ENCODE measurements at places on chromosomes 7 and 10.

DNA sequence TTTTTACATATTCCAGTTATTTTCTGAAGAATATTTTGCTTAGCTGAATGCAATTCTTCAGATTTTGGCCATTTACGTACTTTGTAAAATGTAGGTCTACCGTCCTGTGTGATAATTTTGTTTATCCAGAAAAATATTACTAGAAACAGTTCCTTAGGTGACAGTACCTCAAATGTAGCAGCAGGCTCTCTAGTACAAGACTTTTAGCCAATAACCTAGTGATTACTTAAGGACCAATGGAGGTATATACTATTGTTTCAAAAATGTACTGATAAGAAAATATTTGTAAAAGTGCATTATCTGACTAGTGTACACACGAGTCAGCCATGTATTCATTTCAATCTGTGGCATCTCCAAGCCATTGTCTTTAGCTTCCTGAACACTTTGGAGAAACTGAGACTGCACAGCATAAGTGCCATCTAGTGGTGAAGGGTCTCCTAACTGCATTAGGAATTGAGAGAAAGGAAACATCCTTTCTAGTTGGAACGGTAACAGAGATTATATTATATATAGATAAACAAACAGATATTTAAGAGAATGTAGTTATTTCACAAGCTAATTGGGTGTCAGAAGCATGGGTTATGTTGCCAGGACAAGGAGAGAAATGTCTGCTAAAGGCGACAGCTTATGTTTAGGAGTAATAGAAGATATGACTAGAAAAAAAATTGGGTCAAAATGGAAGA lies 23.7 kb downstream of the RTKN2 start:
- no peak for DNase-seq

- no peak for DNase-seq
These were observed 38.8 kb upstream of the SLC35G1 start for GRCh38 chr10:93854975-93855374.

DNA sequence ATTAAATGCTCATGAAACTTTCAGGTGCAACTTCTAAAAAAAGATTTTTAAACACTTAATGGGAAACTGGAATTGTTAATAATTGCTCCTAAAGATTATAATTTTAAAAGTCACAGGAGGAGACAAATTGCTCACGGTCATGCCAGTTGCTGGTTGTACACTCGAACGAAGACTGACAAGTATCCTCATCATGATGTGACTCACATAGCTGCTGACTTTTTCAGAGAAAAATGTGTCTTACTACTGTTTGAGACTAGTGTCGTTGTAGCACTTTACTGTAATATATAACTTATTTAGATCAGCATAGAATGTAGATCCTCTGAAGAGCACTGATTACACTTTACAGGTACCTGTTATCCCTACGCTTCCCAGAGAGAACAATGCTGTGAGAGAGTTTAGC lies 79.3 kb downstream of the ITGB8 start:
- no peak for DNase-seq

DNA sequence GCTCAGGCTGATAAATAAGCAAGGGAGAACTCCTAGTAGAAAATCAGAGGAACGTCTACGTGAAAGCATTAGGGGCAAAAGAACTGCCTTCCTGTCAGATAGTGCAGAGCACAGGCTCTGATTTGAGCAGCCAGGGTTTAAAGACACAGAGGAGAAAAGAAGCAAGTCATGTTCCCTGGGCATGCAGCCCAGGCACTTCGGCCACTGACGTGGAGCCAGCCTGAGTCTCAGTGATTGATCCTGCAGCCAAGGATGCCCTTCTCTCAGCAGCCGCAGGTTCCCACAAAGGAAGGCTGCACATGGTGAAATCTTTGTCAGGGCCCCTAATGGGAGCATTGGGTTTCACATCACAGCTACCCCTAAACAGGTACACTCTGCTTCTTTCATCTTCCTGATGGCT lies 161.7 kb upstream of the HPS1 start:
- DNase-seq, result no peak

GRCh38 chr10:1132584-1132983 lies 76.4 kb downstream of the WDR37 start:
- no peak for DNase-seq

GRCh38 chr10:133438711-133439273 lies 14.4 kb upstream of the SPRN start:
- DNase-seq, result no peak

DNA sequence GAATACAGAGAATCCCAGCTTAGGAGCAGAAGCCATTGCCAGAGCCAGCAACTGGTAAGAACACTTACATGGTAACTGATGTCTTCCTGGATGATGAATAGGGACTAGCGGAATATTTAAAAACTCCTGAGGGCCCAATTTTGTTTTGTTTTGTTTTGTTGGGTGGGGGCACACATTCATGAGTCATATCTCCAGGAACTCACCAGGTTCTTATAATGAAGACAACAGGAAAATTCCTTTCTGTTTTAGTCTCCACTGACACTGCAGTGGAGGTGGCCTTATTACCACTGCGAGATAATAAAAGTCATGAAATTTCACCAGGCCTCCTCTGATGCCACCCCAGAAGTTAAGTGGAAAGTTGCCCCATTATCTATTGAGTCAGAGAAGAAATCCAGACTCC lies 6.6 kb upstream of the CUZD1 start:
- DNase-seq, result no peak

GRCh38 chr10:44293306-44293778 lies 91.6 kb downstream of the CXCL12 start:
- no peak for DNase-seq

DNA sequence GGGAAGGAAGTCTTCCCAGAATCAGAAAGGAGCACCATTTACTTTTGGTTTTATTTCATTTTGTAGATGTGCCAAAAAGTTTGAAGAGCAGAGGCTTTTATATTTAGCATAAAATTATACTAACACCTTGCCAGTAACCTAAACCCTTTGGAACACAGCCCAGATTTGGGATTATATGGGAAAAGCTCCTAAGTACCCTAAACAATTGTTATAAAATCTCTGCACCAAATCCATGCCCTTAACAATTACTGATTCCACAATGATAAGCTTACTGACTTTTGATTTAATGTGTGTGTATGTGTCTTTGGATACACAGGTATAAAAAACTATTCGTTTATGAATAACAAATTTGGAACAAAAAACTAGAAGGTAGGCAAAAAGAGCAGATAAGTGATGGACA lies 39.0 kb upstream of the TMEM229A start:
- DNase-seq, result no peak

- no peak for DNase-seq
These were observed 1247.1 kb downstream of the GATA3 start for GRCh38 chr10:9301554-9301953.

- no peak for DNase-seq
These were observed 596.0 kb upstream of the MGMT start for GRCh38 chr10:128870830-128871597.

DNA sequence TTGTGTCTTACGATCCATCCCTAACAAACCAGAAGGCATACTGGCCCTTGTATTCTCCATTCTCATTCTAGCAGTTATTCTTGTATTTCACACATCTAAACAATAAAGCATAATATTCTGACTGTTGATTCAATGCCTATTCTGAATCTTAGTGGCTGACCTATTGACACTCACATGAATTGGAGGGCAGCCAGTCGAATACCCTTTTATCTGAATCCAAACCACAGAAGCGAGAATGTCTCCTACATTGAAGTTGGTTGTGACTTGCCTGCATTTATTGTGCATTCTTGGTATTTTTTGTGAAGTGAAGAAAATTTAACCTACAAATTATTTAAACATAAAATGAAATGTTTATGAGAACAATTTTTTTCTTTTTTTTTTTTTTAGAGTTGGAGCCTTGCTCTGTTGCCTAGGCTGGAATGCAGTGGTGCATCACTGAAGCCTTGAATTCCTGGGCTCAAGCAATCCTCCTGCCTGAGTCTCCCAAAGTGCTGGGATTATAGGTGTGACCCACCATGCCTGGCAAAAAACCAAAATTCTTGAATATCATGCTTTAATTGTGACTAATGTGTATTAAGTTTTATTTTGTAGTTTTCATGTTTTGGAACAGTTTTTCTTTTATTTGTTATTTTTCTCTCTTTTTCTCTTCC lies 22.7 kb downstream of the EXOC4 start:
- no peak for DNase-seq

- no peak for DNase-seq
These were observed 9.7 kb downstream of the SP8 start for GRCh38 chr7:20776942-20777341.

- DNase-seq, result no peak
These were observed 55.7 kb upstream of the CDK14 start for GRCh38 chr7:90540406-90540805.

DNA sequence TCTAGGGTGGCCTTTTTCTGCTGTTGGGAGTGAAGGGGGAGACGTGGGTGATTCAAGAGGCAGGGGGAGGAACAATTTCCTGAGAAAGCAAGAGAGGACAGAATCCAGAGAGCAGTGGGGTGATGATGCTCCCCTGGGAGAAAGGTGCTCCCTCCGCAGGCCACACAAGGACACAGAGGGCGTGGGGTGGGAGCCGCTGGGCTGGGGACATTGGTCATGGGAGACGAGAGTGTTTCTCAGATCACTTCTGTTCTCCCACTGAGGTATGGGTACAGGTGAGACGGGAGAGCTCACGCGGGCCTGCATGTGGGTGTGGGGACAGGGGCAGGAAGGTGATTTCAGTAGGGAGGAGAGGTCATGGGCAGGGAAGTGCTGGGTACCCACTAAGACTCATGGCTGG lies 259.5 kb upstream of the CTBP2 start:
- no peak for DNase-seq

DNA sequence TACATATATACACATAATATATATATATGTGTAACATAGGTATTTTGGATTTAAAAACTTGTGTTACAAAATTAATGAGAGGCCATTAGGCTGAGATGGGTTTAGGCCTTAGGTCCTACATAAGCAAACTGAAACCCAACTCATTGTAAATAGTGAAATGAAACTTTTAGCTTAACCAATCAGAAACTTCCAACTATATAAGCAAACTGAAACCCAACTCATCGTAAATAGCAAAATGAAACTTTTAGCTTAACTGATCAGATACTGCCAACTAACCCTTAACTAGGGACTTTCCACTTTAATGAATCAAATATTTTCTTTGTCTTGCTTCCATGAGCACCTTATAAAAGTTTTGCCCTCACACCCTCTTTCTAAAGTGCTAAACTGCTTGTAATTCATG lies 17.3 kb upstream of the SAMD9L start:
- DNase-seq, result no peak

GRCh38 chr10:77614778-77615625 lies 22.6 kb downstream of the KCNMA1 start:
- no peak for DNase-seq

GRCh38 chr10:96321822-96322221 lies 17.6 kb downstream of the DNTT start:
- DNase-seq, result no peak

- no peak for DNase-seq
These were observed 151.5 kb downstream of the DNAJB6 start for GRCh38 chr7:157488281-157488680.

- DNase-seq, result no peak
These were observed 6.7 kb downstream of the LAMB1 start for GRCh38 chr7:107996072-107996882.

- DNase-seq, result no peak
These were observed 89.3 kb upstream of the UNC5B start for GRCh38 chr10:71123023-71123422.

GRCh38 chr10:77424257-77424656 lies 213.4 kb downstream of the KCNMA1 start:
- DNase-seq, result no peak

Measured in NCI-H1930 (cell line).